Osteoblast (primary cell): ENCODE measurements at places on chromosomes 11 and 22. TPM values are rescaled to one million over a fixed set of nuclear protein-coding genes. Genes with fewer than 3 reads are reported as not detected.

DNA sequence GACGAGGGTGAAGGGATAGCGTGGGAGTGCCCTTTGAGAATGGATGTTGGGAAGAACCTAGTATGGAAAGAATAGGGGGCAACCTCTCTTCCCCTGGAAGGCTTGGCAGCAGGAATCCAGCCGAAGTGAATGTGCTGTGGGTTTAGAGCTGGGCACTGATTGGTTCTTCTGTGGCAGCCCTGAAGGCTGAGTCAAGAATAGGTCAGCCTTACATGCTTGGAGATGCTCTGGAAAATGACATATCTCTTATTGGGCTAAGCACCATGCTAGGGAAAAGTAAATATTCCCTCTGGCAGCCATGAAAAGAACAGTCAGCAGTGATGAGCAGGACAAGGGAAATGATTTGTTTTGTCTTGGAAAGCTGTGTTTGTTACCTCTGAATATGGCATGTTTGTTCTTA lies 149.5 kb downstream of the COMMD9 start:
- DNase-seq, result no peak
- no peak overlapping the region for H3K4me3 ChIP-seq
- no peaks in the 10 kb centered on the region for H3K36me3 ChIP-seq
- H3K4me1 ChIP-seq, result peaks cover 6% of the 10 kb centered on the region
- H3K27me3 ChIP-seq, result no peaks in the 10 kb centered on the region

DNA sequence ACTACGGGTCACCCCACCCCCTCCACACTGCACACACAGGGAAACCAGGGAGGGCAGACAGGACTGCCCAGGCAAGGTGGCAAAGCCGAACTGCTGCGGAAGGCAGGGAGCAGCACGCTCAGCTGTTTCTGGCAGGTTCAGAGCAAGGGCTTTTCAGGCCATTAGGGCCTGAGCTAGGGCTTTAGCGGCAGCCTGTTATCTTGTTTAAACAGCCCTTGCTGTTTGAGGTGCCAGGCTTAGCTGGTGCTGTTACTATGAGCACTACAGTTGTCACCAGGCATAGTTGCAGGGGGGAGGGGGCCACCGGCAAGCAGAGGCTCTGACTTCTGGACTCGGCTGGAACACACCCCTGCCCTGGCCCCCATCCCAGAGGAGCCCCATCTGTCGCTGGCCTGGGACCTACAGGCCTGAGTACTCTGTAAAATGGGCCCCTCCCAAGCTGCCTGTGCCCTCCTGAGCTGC lies 34.9 kb downstream of the RSPH14 start:
- H3K4me3 ChIP-seq, result no peak overlapping the region
- H3K27me3 ChIP-seq, result no peaks in the 10 kb centered on the region
- no peaks in the 10 kb centered on the region for H3K4me1 ChIP-seq
- no peaks in the 10 kb centered on the region for H3K36me3 ChIP-seq
- no peak for DNase-seq

DNA sequence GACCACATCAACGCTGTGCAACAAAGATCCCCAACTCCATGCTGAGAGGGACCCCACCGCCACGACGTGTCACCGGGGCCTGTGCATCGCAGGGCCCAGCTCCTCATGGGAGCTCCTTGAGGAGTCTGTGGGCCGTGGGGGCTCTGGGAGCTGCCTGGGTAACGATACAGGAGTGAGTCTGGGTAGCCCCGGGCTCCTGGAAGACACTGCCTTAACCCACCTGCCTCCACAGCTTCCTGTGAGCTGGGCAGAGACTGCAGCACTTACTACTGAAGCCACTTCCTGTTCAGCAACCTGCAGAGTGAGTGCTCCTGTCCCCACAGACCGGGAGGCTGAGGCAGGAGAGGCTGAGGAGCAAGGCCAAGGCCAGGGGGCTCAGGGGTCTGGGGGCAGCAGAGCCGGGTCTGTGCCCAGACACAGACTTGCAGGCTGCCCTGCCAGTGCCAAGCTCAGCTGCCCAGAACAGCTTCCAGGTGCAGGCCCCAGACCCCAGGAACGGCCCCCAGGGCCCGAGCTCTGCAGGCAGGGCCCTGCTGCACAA lies 226.7 kb downstream of the BRD1 start:
- H3K4me1 ChIP-seq, result no peaks in the 10 kb centered on the region
- no peak overlapping the region for H3K4me3 ChIP-seq
- no peak overlapping the region for H3K27ac ChIP-seq
- peak; percentile 18 for DNase-seq
- H3K36me3 ChIP-seq, result no peaks in the 10 kb centered on the region

GRCh38 chr22:35674335-35674734 lies 26.1 kb downstream of the APOL6 start:
- DNase-seq, result no peak
- no peaks in the 10 kb centered on the region for H3K36me3 ChIP-seq
- no peaks in the 10 kb centered on the region for H3K4me1 ChIP-seq
- no peak overlapping the region for H3K27ac ChIP-seq

GRCh38 chr11:15773476-15774387 lies 582.6 kb downstream of the SOX6 start:
- H3K4me3 ChIP-seq, result no peak overlapping the region
- H3K36me3 ChIP-seq, result no peaks in the 10 kb centered on the region
- no peak overlapping the region for H3K27ac ChIP-seq
- H3K27me3 ChIP-seq, result peaks cover 2% of the 10 kb centered on the region
- DNase-seq, result no peak

- H3K27ac ChIP-seq, result peak overlapping the region; percentile 64
- no peak for DNase-seq
- no peak overlapping the region for H3K4me3 ChIP-seq
- peaks cover 99% of the 10 kb centered on the region for H3K36me3 ChIP-seq
Observed at GRCh38 chr22:46102159-46102558, 48.2 kb upstream of the PPARA start.

GRCh38 chr11:123344790-123345357 lies 85.2 kb upstream of the GRAMD1B start:
- DNase-seq, result no peak
- H3K4me3 ChIP-seq, result no peak overlapping the region
- no peaks in the 10 kb centered on the region for H3K36me3 ChIP-seq
- H3K4me1 ChIP-seq, result no peaks in the 10 kb centered on the region
- no peak overlapping the region for H3K27ac ChIP-seq

DNA sequence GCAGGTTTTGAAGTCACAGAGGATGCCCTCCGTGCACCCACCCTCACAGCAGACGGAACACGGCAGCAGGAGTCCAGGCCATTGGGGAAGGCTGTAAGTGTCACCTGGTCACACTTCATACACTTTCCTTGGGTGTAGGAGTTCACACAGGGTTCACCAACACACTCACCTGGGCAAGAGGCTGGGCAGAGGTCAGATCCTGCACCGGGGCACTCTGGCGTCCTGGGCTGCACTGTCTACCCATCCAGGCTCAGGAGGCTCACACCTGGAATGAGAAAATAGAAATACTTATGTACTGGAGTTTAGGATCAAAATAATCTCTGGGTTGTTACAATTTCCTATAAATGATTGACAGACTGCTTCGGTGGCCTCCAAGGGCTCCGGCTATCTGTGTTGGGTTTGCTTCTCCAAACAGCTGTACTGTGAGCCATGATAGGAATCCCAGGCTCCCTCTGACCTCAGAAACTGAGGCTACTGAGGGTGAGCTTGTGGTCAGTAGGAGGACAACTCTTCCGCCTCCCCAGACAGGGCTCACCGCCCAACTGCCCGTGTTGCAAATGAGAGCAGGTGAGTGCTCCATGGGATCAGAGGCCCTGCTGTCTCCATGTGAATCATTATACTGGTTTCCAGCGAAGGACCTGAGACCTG lies 20.1 kb upstream of the CARS1 start:
- no peak for DNase-seq
- H3K4me3 ChIP-seq, result no peak overlapping the region

DNA sequence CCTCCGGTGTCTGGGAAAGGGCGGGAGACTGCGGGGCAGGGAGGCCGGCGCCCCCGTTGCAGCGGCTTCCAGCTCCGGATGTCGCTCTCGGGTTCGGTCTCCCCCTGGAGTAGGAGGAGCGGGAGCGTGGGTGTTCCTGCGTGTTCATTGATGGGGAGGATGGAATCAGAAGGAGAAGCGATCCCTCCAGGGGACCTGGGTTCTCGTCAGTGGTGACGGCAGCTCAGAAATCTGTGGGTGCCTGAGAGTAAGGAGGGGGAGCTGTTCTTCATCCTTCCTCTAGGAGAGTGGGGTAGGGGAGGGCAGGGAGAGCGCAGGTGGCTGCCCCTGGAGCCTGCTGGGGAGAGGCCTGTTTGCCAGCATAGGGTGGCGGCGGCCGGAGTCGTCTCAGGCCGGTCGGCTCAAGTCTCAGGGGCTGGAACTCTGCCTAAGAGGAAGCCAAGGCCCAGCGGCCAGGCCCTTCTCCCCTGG lies 1.1 kb downstream of the UBASH3B start:
- peak overlapping the region; percentile 95 for H3K4me3 ChIP-seq
- peak overlapping the region; percentile 78 for H3K27ac ChIP-seq
- H3K36me3 ChIP-seq, result peaks cover 4% of the 10 kb centered on the region
- peak; percentile 87 for DNase-seq

DNA sequence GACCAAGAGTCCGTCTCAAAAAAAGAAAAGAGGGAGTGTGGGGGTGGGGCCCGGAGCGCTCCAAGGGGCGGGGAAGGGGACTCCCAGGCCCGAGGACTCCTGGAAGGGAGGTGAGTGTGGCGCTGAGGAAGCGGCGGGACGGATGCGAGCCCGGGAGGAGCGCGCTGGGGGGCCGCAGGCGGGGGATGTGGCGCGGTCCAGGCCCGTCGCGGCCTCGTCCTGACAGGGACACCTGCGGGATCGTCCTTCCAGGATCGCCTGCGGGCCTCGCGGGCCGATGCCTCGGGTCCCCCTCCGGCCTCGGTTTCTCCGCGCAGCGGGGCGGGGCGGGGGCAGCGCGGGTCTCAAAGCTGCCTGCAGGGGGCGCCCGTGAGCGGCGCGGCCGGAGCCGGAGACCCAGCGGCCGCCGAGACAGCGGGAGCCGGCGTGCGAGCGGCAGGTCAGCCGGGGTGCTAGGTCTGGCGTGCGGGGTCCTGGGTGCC lies 3.8 kb upstream of the ADORA2A start:
- peaks cover 31% of the 10 kb centered on the region for H3K27me3 ChIP-seq
- peak; percentile 99 for DNase-seq
- H3K27ac ChIP-seq, result no peak overlapping the region

DNA sequence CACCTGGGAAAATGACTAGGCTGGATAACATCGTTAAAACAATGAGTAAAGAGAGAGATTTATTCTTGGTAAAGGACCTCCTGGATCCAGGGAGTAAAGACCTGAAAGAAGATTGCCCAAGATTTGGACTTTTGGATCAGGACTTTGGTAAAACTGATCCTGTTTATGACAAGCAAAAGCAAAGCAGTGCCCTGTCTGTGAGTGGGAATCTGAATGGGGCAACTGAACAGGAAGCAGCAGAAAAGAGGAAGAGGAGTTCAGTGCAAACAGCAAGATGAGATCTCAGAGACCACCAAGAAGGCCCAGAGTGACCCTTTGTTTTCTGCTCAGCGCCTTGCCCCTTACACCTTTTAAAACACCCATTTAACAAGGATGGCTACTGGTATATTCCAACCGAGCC lies 122.0 kb downstream of the VPREB1 start:
- H3K36me3 ChIP-seq, result no peaks in the 10 kb centered on the region
- no peak overlapping the region for H3K27ac ChIP-seq
- H3K4me1 ChIP-seq, result no peaks in the 10 kb centered on the region
- DNase-seq, result no peak
- peaks cover 9% of the 10 kb centered on the region for H3K27me3 ChIP-seq

- no peak overlapping the region for H3K27ac ChIP-seq
- H3K27me3 ChIP-seq, result peaks cover 16% of the 10 kb centered on the region
- H3K36me3 ChIP-seq, result no peaks in the 10 kb centered on the region
- no peaks in the 10 kb centered on the region for H3K4me1 ChIP-seq
- no peak for DNase-seq
Observed at GRCh38 chr22:43798492-43798891, 13.6 kb downstream of the EFCAB6 start.

GRCh38 chr22:19665784-19666672 lies 48.3 kb upstream of the SEPTIN5 start:
- H3K4me3 ChIP-seq, result peak overlapping the region; percentile 1
- peak overlapping the region; percentile 40 for H3K27ac ChIP-seq
- H3K36me3 ChIP-seq, result no peaks in the 10 kb centered on the region
- H3K27me3 ChIP-seq, result peaks cover 2% of the 10 kb centered on the region

GRCh38 chr11:85485902-85486301 lies 141.2 kb downstream of the DLG2 start:
- no peak overlapping the region for H3K4me3 ChIP-seq
- no peaks in the 10 kb centered on the region for H3K36me3 ChIP-seq
- H3K27ac ChIP-seq, result no peak overlapping the region
- no peaks in the 10 kb centered on the region for H3K4me1 ChIP-seq

DNA sequence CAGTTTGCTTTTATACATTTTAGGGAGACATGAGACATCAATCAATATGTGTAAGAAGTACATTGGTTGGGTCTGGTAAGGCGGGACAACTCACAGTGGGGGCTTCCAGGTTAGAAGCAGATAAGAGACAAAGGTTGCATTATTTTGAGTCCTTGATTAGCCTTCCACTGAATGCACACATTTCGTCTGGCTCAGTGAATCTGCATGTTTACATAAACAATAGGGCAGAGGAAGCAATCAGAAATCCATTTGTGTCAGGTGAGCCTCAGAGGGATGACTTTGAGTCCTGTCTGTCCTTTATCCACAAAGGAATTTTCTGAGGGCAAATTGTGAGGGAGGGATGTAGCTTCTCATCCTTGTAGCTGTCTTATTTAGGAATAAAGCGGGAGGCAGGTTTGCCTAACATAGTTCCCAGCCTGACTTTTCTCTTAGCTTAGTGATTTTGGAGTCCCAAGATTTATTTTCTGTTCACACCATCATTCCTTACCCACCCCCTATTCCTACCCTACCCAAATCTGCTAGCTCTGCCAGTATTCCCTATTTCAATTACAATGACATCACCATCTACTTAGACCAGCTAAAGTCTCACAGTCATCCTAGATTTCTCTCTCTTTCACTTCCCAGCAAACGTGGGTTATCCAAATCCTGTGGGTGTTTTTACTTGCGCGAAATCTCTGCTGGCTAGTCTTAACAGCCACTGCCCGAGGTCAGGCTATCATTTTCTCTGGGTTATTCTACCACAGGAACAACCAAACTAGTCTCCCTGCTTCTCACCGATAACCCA lies 2.9 kb downstream of the SC5D start:
- H3K27me3 ChIP-seq, result peaks cover 9% of the 10 kb centered on the region
- H3K36me3 ChIP-seq, result no peaks in the 10 kb centered on the region
- H3K4me1 ChIP-seq, result peaks cover 11% of the 10 kb centered on the region
- no peak overlapping the region for H3K27ac ChIP-seq
- DNase-seq, result no peak
- no peak overlapping the region for H3K4me3 ChIP-seq

The KLHL35 gene
- 2.4 and 4.3 TPM in 2 replicates for total RNA-seq

The KDM4E gene
- not detected in 2 replicates for total RNA-seq

The OR51B4 gene
- not detected in 2 replicates for total RNA-seq

The ATL3 gene
- total RNA-seq, result 276 and 300 TPM in 2 replicates

The BLID gene
- 18.1 and 20.0 TPM in 2 replicates for total RNA-seq
